Vagina (tissue), 2 donors: ENCODE measurements at places on chromosomes 5 and 9. TPM values are rescaled to one million over a fixed set of nuclear protein-coding genes. Genes with fewer than 3 reads are reported as not detected.

DNA sequence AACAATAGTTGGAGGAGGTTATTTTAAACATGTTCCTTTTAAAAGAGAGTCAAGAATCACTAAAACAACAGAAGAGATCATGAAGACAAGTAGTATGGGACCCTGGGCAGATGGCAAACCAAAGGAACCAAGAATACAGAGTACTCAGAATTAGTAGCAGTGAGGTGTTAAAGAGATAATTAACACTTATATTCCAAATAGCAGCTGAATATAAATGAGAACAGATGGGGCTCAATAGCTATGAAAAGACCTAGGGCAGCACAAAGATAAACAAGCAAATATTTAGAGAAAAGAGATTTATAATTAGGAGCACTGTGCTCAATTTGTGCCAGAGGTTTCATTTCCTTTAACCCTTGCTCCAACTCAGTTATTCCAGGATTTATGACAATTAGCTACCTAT, 159.1 kb downstream of the FAM114A2 start:
- DNase-seq: no peak

DNA sequence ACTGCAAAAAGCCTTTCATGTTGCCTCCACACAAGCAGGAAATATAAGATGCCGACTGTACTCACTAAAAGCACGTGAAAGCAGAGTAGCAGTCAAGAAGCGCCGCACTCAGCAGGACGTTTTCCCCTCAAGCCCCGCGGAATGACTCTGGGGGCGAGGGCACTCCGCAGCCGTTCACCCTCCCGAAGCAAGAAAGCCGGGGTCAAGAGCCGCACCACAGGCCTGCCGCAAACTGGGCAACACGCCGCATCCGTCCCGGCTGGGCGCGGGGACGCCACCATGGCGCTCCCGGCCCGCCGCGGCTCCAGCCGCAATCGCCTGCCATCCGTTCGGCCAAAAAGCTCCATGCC, 364 bp downstream of the RPS6 start:
- no peak for DNase-seq

DNA sequence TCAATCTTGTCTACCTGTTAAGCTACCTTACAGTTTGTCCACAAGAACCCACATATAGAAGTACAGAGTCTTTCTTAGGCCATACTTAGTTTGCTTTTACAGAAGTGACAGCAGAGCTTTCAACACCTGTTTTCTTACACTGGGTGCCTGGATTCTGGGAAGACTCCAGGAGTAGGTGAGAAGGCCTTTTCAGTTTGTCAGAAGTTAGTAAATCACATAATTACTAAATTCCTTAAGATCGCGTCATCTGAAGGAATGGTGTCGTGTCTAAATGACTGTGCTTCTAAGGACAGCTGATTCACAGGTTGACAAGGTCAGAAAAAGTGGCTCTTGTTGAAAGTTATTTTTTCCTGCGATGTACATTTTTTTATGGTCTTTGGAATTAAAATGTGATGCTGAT, 97.0 kb upstream of the FAM120A start:
- no peak for DNase-seq

DNA sequence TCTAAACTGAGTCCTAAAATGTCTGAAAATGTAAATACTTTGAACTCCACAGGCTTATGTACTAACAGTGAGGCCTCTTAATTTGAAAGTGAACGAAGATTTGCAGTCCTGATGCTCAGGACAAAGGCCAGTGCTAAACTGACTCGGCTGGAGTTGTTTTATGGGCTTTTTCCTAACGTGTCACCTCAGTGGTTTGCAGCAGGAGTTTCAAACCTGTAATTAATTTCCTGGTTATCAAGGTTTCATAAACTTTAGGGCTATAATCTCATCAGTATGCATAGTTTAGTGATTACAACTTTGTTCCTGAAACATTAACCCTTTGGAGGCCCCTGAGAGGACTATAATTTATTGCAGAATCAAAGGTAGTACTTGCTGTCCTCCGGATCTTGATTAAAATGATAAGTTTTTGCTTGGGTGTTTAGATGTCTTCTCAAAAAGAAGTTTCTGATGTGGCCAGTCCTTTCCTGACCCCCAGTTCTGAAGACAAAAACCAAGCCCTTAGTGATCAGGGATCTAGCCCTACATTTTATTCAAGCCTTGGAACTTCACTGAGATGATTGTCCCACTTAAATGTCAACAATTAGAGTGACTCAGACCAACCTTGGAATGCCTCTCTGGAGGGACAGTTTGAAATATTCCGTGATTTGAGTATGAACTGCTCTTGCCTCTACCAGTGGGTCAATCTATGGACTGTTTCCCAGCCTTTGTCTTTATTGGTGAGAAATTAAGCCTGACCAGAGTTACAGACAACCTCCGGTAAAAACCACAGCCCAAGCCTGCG, 11.1 kb upstream of the S100Z start:
- DNase-seq: no peak

GRCh38 chr5:22605473-22605872, 247.7 kb downstream of the CDH12 start:
- DNase-seq: no peak

GRCh38 chr5:123949043-123949804, 437.2 kb downstream of the CSNK1G3 start:
- DNase-seq: no peak

DNA sequence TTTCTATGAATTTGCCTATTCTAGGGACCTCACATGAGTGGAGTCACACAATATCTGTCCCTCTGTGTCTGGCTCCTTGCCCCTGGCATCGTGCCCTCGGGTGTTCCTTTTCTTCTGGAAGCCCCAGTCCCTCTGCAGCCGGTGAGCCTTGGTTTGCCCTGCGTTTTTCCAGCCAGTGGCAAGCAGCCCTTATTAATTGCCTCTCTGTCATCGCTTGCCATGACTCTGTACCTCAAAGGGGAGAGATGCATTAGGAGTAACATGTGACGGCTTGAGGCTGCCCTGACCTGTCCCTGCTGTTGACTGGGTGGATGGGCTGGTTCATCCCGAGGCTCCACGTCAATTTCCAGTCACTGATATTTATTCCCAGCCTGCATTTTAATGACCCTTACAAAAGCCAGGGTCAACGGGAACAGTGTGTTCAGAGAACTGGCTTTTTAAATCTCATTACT, 87.3 kb downstream of the CFAP90 start:
- peak; percentile 90 for DNase-seq

SLC6A3 gene
- total RNA-seq: 0.49 TPM

FREM1 gene
- total RNA-seq: 2.7 TPM

BARHL1 gene
- not detected for total RNA-seq

STKLD1 gene
- not detected for total RNA-seq
